ENCODE measurements at places on chromosomes 2 and 18. TPM values are rescaled to one million over a fixed set of nuclear protein-coding genes. Genes with fewer than 3 reads are reported as not detected.

The FASTKD2 gene
- 12.9 TPM for total RNA-seq

The FAM136A gene
- 24.3 TPM for total RNA-seq

The GKN1 gene
- total RNA-seq = not detected

The LONRF2 gene
- total RNA-seq = 0.68 TPM

The KIF1A gene
- 1.1 TPM for total RNA-seq

The MOB4 gene
- 5.8 TPM for total RNA-seq

- DNase-seq = no peak
Observed at GRCh38 chr2:240747256-240747655, 55.6 kb downstream of the AQP12A start.

- DNase-seq = no peak
Observed at GRCh38 chr2:215241791-215242305, 70.0 kb upstream of the ATIC start.

- DNase-seq = no peak
Observed at GRCh38 chr2:70035344-70035844, 51.9 kb upstream of the PCBP1 start.

GRCh38 chr2:139059617-139060016, 279.4 kb upstream of the NXPH2 start:
- DNase-seq = no peak

DNA sequence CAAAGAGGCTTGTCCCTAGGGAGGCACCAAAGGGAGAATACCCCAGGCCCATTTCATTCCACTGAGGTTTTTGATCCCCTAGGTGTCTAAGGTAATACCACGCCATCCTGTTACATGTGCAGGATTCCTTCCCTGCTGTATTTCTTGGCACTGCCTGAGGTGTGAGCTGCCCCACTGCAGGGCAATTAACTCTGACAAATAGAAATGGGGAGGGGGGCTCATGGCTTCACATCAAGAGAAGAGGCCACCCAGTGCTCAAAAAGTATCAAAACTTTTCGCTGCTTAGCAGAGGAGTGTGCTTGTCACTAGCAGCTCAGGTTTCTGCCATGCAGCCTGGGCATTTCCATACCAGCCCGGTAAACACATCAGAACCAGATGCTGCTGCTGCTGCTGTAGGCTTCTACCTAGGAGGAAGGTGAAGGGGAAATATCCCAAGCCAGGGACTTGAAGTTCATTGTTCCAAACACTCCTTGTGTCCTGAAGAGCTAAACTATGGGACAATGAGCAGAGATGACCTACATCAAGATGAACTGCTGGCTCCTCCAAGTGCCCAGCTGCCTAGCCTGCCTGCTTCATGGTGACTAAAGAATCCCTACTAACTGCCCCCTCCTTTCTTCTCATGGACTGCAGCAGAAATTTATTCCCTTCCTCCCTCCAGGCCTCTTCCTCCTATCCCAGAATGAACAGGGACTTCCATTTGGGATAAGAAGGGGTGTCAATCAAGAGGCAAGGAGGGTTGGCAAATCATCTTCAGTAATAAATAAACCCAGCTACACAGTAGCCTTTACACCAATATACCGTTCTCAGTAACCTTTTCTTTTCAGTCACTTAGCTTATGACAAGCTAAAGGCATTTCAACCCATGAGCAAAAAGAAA, 16.4 kb downstream of the POU3F3 start:
- no peak for DNase-seq

DNA sequence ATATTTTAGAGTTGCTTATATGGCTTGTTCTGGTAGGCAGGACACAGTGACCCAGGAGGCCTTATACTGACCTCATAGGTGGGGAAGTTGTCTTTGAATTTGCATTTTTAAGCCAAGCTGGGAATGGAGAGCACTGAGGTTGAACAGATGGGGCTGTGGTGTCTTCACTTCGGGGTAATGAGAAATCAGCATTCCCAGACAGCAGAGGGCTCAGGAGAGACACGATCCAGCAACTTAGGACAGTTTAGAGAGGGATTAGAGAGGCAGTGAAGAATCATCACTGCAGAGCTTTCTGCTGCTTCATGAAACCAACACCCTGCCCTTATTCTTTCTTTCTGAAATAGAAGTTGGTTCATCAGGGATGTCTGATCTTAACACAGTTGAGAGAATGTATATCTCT, 202.4 kb downstream of the TDRD15 start:
- no peak for DNase-seq

DNA sequence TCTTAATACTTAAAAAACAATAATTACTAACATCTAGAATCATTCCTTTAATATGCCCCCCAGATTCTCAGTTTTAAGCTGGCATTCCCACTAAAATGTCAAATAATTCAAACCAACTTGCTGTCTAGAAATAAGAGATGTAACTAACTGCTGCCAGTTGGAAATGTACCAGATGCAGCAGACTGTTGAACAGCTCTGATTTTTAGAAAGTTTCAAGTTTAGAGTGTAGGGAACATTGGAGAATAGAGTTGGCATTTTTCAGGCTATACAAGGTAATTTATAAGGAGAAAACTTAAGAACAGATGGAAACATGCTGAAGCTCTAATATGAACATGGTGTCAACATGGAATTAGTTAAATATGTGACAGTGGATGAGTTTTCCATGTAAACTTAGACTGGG, 101.4 kb downstream of the PTRHD1 start:
- DNase-seq = no peak

DNA sequence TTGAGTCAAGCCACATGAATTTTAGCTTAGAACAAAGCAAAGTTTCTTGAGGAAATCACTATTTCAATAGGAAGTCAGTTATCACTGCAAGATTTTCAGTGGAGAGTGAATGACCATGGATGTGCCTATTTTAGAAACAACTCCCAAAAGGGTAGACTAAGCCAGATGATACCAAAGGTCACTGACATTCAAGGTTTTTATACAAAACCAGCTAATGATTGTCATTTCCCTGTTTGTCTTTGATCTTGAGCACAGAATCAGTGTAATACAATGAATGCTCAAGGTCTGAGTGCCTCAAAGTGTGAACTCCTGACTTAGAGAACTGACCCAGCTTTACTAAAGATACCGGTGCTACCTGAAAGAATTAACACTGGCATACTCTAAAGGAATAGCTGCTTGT, 60.5 kb downstream of the CDH2 start:
- no peak for DNase-seq

DNA sequence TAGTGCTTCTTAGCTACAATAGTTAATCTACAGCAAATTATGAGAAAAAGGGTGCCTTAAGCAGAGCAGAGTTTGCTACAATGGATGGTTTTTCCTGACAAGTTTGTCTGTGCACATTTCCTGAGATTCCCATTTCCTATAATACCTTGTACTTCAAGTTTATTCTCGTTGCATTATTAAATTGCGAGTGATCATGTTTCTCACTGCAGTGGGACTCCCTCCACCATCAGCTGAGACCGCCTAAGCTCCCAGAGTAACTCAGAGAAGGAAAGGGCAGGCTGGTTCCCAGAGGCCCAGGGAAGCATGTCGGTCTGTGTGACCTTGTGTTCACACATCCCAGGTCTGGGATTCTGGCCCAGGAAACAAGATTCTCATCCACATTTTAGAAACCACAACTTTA, 162.1 kb downstream of the ARL4C start:
- no peak for DNase-seq

All from left lobe of liver (tissue), 2 donors.